Retinal pigment epithelial cell (primary cell): ENCODE measurements at places on chromosomes 16 and 17.

DNA sequence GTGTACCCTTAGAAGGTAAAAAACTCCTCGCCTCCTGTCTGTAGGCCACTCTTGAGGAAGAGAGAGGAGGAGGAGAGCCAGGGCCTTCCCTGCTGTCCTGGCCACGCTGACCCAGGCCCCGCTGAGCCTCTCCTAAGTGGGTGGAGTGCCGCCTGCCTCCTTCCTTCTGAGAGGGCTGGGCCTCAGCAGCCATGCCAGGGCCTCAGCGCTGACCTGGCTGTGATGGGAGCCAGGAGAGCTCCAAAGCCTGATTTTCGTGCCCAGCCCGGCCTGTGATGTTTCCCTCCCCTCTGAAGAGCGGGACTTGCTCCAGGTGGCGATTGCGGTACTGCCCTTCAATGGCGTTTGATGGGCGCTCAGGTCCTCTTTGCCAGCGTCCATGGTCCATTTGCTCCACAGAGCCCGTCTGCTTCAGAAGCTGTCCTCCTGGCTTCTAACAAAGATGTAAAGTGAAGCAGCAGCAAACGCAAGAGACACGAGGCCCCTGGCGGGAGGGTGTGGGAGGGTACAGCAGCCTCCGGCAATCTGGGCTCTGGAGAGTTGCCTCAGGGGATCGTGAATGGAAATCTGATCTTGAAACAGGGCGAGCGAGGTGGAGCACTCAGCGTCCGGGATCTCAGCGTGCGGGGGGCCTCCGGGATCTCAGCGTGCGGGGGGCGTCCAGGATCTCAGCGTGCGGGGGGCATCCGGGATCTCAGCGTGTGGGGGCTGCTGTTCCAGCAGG, 93.5 kb downstream of the NPIPB11 start:
- DNase-seq: no peak

DNA sequence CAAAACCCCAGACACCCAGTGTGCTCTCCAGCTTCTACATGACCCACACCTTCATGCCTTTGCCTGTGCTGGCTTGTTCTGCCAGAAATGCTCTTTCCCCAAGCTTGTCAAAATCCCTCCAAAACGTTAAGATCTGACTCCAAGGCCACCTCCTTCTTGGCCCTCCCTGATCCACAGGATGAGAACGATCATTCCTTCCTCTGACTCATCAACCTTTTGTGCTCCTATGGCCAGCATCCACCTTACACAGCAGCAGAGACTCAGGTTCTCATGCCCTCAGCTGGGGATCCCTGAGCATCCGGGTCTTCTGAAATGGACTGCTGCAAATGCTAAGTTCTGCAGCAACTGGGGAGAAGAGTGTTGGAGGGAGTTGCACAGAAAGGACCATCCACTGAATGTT, 2.9 kb downstream of the ZBTB4 start:
- DNase-seq: no peak

DNA sequence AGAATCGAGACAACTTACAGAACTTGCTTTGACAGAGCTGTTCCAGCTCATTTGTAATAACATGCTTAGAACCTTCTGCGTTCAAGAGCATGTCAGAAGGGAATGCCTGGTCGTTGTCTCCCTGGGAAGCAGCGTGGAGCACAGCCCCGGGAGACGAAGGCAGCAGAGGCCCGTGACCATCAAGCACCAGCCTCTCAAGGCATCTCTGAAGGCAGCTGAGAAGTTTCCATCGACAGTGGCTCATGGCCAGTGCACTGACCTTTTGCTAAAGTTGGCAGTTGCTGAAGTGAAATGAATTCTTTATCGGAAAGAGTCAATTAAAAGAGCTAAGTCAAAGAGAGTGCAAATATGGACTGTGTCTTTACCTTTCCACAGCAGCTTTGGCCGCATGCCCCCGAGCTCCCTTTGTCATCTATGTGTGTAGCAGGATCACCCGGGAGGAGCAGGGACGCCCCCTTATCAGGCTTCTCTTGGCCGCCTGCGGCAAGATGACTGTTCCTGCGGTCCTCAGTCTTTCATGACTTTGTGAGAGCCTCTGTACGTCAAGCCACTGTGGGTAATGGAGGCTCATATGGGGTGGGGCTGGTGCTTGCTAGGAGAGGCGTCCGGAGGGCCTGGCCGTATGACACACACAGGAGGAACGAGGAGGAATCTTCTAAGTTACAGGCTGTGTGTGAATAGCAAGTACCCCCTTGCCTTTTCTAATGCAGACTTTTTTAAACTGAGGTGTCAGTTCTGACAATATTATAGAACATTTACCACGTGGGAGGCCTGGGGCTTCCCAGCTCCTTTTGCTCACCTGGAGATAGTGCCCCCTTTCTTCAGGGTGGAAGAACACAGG, 54.2 kb downstream of the LDHD start:
- no peak for DNase-seq

- DNase-seq: no peak
Measured at GRCh38 chr17:28372203-28372944, 880 bp downstream of the SARM1 start.

DNA sequence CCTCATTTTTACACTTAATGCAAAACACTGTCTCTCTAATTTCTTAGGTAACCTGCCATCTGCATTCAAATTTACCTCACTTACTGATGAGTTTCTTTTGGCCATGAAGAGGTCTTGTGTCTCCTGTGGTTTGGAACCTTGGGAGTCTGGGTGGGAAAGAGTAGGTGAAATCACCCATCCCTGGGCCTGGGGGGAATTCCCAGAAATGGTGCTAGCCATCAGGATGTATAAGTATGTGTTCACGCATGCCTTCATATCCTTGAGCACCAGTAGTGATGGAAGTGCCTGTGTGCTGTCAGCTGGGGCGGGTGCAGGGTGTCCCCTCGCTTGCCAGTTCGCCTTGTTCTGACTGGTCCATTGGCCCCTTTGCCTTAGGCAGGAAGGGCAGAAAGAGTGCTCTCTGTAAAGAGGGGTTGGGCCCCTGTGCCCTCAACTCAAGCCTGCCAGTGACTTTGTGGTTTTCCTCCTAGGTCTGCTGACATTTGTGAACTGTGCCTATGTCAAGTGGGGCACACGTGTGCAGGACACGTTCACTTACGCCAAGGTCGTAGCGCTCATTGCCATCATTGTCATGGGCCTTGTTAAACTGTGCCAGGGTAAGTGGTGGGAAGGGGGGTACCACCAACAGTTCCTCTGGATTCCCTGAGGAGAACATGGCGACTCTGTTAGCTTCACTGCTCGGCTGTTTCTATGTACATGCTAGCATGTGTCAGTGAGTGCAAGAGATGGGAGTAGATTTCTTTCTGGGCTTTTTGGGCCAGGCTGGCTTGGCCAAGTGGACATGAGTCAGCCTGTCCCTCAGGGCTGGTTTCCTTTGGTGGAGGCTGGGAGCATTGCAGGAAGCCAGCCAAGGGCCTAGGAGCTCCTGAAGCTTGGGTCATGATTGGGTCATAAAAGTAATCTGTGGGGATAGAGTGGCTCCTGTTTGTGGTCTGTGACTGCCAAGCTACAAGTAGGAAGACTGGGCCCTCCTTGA, 23.2 kb downstream of the SLC7A6OS start:
- DNase-seq: no peak

DNA sequence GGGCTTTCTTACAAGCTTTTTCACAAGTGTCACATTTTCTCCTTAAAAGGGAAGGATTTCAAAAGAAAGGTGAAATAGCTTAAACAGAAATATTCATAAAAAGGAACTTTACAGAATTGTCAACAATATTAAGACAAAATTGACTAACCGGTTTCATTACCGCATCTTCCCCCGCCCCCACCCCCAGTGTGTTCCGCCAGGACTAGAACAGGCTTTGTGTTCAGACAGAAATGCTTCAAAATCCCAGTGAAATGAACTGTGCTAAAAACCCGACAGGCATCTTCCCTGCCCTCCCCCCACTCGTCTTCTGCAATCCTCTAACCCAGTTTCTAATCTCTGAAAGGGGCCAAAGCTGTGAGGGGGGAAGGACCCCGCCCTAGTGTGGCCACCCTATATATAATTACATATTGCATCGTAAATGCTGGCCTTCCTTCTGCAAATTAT, 990 bp upstream of the ROGDI start:
- DNase-seq: no peak

GRCh38 chr16:63682844-63683243, 1439.0 kb downstream of the CDH11 start:
- no peak for DNase-seq

- DNase-seq: no peak
Measured at GRCh38 chr17:75877752-75878173, 618 bp downstream of the TRIM47 start.

- DNase-seq: no peak
Measured at GRCh38 chr17:79557276-79558090, 53.4 kb downstream of the RBFOX3 start.

DNA sequence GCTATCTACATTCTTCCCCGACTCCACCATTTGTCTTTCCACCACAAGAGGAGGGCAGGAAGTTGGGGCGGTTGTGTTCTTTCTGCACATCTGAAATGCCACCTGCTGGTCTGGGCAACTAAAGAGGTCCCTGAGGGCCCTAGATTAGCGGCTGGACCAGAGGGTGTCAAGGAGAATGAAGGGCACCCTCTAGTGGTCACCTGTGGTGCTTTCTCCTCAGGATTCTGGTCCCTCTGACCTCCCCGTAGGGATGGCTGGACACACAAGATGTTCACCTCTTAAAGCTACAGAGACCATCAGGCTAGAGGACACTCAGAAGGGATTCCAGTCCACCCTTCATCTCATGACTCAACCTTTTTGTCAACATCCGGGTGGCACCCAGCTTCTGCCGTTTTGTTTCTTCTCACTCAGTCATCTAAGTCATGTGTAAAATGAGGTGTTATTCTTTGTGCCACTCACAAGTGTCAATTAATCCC, 2.9 kb upstream of the SCIMP start:
- no peak for DNase-seq

DNA sequence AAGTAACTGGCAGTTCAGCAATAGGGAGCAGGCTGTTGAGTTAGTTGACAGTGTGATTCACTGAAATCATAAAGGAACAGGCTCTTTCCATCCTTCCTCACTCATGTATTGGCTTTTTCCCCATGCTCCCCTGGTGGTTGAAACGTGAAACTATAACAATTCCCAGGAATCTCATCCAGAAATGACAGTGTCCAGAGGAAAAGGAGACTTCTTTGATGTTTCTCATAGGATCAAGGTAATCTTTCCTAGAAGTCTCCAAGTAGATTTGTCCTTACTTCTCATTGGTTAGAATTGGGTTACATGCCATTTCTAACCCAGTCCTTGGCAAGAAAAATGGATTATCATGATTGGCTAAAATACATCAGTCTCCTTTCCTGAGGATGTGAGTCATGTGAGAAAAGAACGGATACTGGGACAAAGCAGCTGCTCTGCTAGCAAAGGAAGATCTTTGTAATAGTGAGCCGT, 14.4 kb downstream of the TTC19 start:
- DNase-seq: no peak

DNA sequence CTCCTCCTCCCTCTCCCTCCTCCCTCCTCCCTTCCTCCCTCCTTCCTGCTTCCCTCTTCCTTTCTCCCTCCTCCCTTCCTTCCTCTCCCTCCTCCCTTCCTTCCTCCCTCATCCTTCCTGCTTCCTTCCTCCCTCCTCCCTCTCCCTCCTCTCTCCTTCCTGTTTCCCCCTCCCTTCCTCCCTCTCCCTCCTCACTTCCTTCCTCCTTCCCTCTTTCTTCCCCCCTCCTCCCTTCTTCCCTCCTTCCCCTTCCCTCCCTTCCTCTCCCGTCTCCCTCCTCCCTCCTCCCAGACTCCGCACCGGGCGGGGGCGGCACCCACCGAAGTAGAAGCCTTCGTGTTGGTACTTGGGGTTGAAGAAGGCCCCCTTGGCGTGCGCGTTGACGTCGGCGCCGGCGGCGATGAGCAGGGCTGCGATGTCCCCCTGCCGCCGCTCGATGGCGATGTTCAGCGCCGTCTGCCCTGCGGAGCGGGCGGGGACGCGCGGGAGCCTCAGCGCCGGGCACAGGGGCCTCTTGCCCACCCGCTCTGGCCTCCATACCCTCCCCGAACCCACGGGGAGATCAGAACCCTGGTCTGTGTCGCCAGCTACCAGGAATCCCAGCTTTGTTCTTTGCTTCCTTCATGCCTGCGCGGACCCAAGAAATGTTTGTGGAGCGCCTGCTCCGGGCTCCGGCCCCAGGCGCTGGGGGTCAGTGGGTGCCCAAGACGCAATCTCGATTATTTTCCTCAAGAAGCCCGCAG, 22.2 kb downstream of the TRPV3 start:
- peak; percentile 26 for DNase-seq

DNA sequence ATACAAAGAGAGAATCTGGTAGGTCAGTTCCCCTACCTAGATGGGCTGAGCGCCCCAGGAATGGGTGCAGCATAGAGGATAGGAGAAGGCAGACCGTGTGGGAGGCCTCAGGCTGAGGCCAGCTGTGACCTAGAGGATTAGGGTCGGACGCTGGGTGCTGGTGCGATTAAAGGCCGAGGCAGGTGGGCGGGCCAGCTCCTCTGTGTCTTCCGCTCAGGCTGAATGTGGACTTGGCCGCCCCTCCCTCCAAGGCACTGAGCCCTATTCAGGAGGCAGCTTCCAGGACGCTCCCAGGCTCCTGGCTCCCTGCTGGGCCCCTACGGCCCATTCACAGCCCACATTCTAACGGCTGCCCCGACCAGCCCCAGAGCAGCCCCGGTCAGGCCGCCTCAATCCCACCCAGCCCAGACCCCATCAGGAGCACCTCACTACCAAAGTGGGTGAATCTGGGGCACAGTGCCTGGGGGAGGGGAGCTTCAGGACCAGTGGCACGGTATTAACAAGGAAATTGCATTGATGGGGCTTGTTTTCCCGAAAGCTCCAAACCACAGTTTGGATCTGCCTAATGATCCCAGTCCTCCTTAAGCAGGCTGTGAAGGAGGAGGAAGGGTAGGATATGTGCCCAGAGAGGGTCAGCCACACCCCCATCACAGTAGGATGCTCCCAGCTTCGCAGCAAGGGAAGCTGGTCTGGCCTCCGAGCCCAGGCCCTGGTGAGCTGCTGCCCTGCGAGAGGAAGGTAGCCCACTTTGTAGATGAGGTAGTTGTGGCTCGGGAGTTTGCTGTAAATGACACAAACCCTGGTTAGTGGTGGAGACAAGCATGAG, 14.5 kb downstream of the RHBDL3 start:
- no peak for DNase-seq

DNA sequence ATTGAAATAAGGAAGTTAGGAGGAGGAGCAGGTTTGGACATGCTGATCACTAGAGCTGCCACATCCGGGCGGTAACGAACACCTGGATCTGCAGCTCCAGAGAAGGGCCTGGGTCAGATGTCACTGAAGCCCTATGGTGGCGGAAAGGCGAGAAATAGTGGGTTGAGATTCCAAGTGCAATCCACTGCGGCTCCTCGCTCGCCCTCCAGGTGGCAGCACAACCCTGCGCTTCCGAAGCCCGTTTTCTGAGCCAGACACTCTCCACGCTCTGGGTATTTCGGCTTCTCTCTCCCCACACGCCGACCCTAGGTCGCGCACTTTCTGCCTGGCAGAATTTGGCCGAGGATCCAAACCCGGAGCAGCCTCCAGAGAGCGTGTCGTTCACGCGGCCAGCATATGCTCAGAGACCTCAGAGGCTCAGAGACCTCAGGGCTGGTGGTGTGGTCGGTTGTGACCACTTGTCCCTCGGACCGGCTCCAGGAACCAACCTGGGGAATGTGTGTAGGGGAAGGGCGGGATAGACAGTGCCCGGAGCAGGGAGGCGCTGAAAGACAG, 922 bp upstream of the SLC2A4 start:
- no peak for DNase-seq
